Stimulated activated CD4-positive, alpha-beta T cell treated with anti-CD3 and anti-CD28 coated beads, Interleukin-15, amount 100 ng/mL, for 1 hour (primary cell): ENCODE measurements at places on chromosomes 2 and 18.

- DNase-seq = no peak
Measured at GRCh38 chr2:11031876-11032275, 120.1 kb downstream of the KCNF1 start.

DNA sequence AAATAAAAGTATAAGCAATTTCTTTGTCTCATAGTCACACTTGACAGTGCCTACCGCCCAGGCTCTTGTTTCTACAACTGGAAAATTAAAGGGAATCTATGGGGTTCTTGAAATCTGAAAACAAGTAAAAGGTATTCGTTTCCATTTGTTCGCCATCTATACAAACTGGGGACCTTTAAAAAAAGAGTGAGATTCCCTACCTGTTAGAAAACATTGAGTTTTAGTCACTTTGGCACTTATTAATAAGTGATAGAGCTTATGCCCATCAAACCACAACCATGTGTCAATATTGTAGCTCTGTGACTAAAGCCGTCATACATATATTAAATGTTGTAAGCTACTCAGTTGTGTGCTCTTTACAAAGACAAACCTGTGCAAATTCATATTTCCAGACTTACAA lies 13.2 kb downstream of the FN1 start:
- no peak for DNase-seq

- no peak for DNase-seq
Measured at GRCh38 chr2:189364607-189365006, 76.7 kb upstream of the WDR75 start.

GRCh38 chr2:64839844-64840243 lies 149.4 kb upstream of the SLC1A4 start:
- DNase-seq = no peak

GRCh38 chr18:22912149-22912548 lies 21.0 kb upstream of the RBBP8 start:
- no peak for DNase-seq
